ENCODE measurements at places on chromosomes 5 and 9.

DNA sequence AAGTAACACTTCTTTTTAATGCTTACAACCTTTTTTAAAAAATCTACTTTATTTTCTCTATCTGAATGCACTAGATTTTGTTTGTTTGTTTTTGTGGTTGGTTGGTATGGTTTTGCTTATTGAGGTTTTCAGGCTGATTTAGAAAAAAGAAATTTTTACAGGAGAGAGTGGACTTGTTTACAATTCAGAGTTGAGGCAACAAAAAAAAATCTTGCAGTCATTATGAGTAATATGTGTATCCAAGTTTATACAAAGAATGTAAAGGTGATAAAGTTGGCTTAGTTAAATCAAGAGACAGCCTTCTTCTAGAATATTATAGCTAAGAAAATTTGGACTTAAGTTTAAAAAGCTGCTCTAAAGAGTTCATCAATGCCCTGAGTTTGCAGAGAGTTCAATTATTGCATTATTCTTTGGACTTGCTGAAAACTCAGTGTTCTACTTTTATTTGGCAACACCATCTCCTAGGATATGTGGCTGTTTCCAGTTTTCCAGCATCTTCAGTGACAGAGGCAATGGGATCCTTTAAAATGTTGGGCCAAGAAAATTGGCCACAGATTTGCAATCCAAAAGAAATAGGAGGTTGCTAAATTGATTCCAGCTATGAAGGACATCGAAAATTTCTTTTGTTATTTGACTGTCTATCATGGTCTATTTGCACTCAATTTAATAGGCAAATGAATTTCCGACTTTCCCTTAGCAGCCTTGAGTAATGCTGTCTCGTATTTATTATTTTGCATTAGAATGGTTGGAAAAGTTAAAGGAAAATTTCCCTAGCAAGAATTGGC, 10.7 kb downstream of the STK32A start:
- no peak for DNase-seq

DNA sequence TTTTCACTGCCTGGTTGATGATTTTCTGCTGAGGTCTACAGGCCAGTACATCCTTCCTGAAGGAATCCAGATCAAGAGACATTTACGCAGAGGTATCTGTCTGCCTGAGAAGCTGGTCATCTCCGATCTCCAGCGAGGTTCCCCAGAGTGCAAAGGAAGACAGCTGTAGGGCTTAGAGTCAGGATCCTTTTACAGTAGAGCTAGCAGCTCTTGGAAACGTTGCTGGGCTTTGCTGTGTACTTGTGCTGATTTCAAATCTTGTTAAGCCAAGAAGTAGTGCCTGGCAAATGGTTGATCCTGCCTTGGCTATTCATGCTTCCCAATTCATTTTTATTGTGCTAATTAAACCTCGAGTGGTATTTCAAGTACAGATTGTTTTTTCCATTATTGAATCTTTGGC, 48.9 kb downstream of the NTRK2 start:
- no peak for DNase-seq

GRCh38 chr9:97459326-97459725, 42.1 kb upstream of the TMOD1 start:
- DNase-seq: no peak

DNA sequence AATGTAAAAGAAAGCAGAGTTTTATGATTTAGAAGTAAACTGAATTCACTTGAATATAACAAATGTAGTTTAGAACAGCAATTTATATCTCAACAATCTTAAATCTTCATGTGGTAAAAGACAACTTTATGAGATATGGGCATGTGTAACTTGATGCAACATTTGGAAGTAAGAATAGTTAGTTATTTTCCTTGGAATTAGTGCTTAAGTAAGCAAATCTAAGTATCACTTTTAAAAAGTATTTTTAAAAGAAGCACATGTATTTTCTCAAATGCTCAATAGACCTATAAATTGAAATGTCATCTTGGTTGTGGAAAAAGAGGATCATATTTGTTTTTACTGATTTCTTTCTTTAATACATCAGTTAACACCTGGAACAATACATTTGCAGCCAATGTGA, 340.3 kb upstream of the CDH6 start:
- DNase-seq: no peak

- no peak for DNase-seq
Measured at GRCh38 chr5:127515693-127516440, 1.6 kb upstream of the PRRC1 start.

- no peak for DNase-seq
Measured at GRCh38 chr5:176542596-176543427, 5.6 kb upstream of the RNF44 start.
